NCI-H1092 treated with DMSO at 0.1 percent for 48 hours (cell line): ENCODE measurements at places on chromosomes 3 and 15.

DNA sequence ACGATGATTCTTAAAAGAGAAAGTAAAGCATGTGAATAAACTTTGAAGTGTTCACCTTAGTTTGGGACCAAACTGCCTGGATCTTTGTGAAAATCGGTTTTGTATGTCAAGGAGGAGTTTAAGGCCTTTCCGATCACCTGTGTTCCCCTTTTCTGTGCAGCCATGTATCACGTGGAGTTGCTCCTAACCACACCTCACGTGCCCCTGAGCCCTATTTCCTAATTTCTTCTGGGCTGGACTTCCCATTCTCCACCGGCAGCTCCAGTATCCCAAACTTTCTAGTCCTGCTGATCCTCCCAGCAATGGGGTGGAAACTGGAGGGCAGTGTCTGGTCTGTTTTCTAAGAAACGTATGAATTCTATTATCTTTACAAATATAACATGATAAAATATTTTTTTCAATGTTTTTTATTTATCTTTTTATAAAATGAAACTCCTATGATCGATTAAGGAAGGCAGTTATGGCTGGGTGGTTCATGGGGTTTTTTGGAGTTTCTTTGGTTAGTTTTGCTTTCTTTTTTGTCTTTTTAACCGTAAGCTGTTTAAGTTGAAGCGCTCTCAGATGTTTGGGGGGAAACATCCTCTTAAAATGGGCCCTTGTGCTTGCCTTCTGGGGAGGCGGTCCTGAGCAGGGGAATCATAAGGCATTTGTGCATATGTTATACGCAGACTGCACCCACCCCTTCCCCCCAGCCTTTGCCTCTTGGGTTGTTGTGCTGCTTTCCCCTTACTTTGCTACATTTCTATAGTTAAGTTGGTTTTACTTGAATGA lies 43.6 kb upstream of the WWTR1 start:
- no peak for DNase-seq

DNA sequence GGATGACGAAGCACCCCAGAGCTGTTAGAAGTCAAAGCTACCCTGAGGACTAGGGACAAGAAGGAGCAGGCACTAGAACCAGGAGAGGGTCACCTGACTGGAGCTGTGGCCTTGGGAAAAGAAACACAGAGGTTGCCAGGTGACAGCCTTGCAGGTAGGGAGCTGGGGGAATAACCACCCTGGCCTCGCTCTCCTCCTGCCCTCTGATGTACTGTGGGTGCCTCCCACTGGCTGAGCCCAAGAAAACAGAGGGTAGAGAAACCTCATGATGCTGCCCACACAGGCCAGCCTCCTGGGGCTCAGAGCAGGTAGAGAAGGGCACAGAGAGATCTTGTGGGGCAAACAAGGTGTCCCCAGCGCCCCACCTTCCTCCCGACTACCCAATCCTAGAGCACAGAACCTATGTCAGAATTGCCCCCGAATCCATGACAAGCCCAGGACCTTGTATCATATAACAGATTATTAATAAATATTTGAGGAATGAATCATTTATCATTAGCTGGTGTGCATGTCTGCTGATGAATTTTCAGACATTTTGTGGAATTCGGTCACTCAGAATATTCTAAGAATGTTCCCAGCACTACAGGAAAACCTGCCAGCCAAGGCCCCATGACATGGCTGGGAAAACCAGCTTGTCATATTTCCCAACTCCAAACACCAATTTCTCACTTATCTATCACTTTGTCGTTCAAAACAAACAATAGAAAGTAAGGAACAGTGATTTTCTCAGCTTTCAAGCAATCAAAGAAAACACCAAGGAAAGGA lies 59.8 kb upstream of the MEX3B start:
- DNase-seq, result no peak

GRCh38 chr3:173599673-173600072 lies 202.1 kb downstream of the NLGN1 start:
- no peak for DNase-seq

- DNase-seq, result no peak
Observed at GRCh38 chr3:45545476-45545875, 49.1 kb upstream of the LIMD1 start.

DNA sequence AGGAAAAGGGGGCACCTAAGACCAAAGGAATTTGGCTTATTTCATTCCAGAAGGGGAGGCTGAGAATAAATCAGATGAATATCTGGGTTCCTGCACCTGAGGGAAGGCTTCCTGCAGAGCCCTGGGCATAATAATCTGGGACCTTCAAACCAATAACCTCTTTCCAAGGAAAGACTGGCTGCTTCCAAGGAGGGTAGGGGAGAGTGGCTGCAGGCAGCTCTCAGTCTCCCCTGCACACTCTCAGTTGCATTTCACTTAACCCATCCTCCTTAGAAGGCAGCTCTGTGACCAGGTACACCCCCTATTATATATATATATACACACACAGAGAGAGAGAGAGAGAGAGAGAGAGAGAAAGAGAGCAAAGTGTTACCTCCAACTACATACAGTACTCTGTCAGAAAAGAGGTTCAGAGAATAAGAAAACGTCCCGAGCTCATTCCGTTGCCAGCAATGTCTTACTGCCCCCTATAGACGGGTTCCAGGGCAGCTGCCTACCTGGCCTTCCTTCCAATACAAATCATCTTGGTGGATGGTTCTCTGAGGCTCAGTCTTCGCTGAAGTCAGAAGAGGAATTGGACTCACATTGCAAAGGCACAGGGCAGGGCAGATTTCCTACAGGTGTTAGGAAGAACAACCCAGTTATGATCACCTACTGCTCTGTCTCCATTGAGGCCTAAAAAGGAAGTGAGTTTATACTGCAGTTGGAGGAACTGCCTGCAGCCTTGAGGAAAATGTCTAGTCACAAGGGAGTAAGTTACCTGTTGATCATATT lies 26.1 kb downstream of the CAPN3 start:
- DNase-seq, result no peak

DNA sequence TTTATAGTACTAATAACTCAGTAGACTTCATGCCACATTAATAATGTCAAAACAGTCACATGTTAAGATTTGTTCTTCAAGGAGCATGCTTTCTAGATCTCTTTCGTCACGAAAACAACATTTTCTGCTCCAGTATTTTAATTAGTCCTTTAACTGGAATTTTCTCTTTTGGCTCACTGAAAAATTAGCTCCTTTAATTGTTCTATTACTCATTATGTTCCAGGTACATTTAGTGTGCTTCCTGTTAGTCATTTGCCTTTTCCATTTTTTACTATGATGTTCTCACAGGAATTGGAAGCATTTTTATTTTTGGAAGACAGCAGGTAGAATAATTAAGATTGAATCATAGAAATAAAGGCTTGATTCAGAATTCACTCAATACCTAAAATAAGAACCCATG lies 111.2 kb downstream of the SLC9A9 start:
- DNase-seq, result no peak

DNA sequence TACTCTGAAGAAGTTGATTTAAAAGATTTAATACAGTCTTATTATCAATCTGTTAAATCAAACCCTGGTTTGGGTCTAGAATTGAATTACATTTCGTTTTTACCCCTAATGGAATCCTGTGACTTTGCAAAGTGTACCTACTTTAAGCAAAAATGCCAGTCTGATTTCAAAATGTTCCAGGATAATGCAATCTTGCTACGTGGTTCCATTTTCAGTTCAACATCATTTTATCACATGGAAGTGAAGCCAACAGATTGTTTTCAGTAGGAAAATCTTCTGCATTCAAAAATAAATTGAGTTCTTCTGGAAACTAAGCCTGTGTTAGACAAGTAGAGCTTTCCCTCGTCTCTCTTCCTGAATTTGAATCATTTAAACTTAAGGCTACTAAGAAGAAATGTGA lies 356.4 kb downstream of the CHST2 start:
- no peak for DNase-seq

DNA sequence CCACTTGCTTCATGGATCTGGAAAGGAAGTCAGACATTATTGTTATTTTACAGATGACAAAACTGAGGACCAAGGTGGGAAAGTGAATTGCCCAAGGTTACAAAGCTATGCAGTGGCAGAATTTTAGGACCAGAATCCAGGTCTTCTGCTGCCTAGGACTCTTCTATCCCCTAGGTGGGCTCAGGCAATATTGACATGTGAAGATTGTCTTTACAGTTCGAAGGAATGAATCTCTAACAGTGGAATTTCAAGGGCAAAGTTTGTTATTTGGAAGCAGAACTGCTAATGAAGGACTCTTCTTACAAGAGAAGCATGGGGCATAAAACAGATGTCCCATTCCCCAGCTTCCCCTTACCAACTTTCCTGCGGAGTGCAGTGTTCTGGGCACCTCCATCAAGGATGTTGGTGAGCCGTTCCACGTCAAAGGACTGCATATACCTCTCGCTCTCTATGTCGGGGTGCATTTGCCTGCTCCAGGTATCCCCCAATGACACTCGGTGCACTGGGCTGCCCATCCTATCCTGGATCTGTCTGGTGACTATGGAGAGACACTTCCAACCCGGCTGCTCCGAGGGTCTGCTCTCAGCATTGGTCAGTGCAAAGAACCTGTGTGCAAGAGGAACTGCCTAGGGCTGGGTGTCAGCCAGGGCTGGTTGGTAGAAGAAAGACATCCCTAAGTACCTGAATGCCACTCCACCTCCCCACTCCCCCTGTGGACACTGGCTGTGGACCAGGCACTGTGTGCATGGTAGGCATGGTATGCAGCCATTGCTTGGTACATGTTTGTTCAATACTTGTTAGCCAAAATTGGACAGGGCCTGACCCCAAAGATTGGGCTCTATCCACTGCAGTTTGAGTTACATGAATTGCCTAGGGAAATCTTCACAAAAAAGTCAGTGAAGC lies 2.1 kb downstream of the ACOX2 start:
- no peak for DNase-seq

DNA sequence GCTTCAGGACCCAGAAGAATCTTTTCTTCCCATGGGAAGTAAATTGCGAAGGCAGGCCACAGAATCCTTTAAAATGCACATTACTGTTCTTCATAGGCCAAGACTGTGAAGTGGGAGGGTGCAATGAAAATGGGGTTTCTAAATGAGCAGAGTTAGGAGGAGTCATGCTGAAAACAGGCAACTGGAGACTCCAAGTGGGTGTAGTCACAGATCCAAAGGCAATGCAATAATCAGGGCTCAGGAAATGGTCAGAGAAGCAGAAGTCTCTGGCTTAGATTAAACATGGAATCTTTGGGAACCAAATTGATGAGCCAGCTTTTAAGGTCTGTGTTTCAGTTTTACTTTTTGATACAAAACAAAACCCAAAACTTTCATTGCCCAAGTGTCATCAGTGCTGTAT lies 37.6 kb downstream of the HHLA2 start:
- no peak for DNase-seq

DNA sequence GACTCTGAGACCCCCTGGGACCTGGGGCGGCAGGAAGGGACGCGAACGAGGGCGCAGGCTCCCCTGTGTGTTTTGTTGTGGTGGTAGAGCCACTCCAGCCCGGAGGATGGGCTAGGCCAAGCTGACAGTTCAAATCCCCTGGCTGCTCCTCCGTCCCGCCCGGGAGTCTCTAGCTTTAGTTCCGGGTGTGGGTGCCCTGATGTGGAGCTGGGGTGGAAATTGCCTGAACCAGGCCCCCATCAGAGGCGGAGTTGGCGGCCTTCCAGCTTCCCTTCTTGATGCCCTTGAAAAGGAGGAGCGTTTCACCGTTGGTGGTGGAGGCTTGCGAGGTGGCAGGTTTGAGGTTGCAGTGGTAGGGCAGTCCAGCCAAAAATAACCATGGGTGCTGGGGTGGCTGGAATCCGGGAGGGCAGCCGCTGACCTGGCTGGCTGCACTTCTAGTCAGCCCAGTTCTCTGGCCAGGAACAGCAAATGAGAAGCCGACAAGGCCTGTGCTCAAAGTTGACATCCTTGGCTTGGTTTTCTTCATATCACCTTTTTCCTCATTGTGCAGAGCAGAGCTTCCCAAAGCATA lies 817 bp downstream of the CLK3 start:
- DNase-seq, result no peak

- no peak for DNase-seq
Observed at GRCh38 chr15:68646156-68646555, 67.4 kb downstream of the CORO2B start.

- no peak for DNase-seq
Observed at GRCh38 chr15:72850833-72851232, 67.3 kb upstream of the ADPGK start.

DNA sequence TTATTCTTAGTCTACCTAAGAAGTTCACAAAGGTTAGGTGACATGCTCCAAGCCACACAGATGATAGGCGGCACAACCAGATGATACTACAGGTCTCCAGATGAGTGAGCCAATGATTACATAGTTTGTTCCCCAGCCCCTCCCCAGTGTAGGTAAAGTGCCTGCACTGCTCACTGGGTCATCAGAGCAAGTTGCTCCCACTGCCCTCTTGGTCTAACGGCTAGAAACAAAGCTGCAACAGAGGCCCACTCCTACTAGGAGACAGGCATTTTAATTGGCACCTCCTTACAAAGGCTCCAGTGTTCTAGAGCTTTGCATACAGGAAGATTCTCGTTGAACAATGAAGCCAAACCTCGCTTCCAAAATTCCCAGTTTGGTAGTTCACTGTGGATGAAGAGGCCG lies 47.3 kb downstream of the TMEM44 start:
- DNase-seq, result no peak

GRCh38 chr3:126348308-126348920 lies 8.8 kb downstream of the KLF15 start:
- DNase-seq, result no peak

- DNase-seq, result no peak
Observed at GRCh38 chr3:15453501-15453900, 26.1 kb downstream of the EAF1 start.

GRCh38 chr3:127483902-127484591 lies 106.5 kb downstream of the TPRA1 start:
- no peak for DNase-seq

DNA sequence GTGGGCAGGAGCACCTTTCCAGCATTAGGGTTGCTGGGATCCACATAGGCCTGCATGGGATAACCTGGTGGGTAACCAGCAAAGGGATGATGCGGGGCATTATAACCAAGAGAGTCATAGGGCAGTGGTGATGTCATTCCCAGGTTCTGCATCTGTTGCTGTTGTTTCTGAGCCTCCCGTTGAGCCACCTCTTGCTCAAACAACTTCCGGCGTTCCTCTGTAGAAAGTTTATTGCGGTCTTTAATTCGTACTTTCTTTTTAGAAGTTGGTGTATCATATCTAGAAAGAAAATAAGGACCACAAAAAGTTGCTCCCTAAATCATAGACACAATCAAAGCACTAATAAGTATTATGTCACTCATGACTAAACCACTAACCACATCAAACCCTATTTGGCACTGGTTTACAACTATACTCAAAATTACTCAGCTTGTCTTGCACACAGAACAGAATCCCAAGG lies 77.8 kb downstream of the NBEAL2 start:
- DNase-seq, result no peak

DNA sequence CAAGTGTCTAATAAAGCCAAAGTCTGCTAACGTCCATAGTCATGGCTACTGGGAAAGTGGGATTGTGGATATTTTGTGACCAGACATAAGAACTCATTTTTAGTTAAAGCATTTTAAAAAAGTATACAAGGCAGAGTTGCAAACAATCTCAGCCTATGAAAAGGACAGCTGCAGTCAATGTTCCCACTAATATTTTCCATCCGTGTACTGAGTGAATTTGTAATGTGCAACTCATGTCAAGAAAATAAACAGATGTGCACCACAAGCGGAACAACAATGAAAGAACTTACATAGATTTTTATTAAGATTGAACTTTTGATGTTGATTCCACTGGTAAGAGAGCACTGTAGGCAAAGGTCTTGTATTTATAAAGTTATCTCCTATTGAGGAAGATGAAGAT lies 231.3 kb upstream of the SEMA6D start:
- DNase-seq, result no peak

- no peak for DNase-seq
Observed at GRCh38 chr3:195003893-195004289, 267.1 kb downstream of the XXYLT1 start.

GRCh38 chr3:182716114-182716688 lies 77.1 kb upstream of the ATP11B start:
- DNase-seq, result no peak
